ENCODE measurements at places on chromosomes 7 and 10. TPM values are rescaled to one million over a fixed set of nuclear protein-coding genes. Genes with fewer than 3 reads are reported as not detected.

Gene FFAR4
- polyA plus RNA-seq = 0.18 TPM

DNA sequence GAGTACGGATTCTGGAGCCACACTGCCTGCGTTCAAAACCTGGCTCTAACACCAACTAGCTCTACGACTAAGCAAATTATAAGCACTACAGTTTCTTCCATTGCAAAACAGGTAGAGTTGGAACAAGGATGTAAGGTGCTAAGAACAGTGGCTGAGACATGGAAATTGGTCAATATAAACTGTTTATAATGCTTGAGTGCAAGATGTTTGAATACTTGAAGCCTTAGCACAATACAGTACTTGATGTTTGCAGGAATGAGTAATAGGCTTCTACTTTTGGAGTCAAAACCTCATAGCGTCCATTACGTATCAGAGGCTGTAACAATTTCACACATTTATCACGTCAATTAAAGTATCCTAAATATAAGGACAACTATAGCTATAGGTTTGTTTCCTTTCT is 6.9 kb downstream of the NT5C2 start:
- DNase-seq = no peak

DNA sequence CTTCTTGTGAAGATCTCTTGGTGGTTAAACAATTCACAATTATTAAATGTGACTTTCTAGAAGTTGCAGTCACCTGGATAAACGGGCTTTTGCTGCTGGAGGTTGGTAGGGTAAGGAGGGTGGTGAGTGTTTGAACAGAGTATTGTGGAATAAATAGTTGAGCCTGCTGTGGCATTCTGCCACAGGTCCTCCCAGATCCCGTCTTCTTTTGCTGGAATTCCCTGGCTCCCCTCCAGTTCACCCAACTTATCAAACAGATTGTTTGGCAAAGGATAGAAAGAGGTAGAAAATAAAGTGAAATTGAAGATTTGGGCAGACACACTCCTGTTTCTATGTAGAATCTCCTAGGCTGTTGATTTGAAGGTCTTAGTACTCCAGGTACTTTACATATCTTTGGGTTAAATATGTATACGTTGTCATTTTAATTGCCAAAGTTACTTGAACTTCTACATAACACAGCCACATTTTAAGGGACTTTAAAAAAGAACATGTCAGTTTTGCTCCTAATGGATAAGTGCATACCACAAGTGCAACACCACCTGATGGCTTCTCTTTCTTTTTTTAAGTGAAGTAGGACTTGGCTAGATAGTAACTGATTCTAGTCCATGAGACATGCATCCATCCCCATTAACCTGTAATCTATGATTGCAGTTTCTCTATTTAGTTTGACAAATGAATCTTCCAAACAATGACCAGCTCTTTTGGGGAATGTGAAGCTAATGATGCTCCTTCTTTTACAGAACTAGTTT is 83.0 kb downstream of the ARL4A start:
- no peak for DNase-seq

GRCh38 chr10:60073781-60074656 is 167.7 kb upstream of the CCDC6 start:
- no peak for DNase-seq

DNA sequence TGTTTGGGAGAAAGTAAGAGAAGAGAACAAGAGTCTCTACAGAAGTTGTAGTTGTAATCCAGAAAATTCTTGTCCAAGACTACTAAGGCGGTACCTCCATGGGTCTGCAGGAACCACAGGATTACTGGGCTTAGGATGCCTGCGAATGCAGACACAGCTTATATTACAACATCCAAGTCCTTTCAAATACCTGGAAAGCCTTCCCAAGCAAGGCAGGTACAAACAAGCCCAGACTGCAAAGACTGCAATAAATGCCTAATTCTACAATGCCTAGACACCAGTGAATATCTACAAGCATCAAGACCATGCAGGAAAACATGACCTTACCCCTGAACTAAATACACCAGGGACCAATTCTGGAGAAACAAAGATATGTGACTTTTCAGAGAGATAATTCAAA is 178.2 kb downstream of the ARL4A start:
- no peak for DNase-seq
